ENCODE measurements at places on chromosomes 4 and X. TPM values are rescaled to one million over a fixed set of nuclear protein-coding genes. Genes with fewer than 3 reads are reported as not detected.

GRCh38 chr4:17103231-17103630, 204.8 kb upstream of the LDB2 start:
- H3K27me3 ChIP-seq, result no peaks in the 10 kb centered on the region
- DNase-seq, result no peak
- H3K4me1 ChIP-seq, result no peaks in the 10 kb centered on the region
- no peak overlapping the region for H3K27ac ChIP-seq
- H3K36me3 ChIP-seq, result no peaks in the 10 kb centered on the region

GRCh38 chr4:137545461-137545861, 13.2 kb upstream of the PCDH18 start:
- H3K4me1 ChIP-seq, result no peaks in the 10 kb centered on the region
- DNase-seq, result no peak
- H3K27ac ChIP-seq, result no peak overlapping the region
- H3K36me3 ChIP-seq, result no peaks in the 10 kb centered on the region
- no peaks in the 10 kb centered on the region for H3K27me3 ChIP-seq

- H3K4me1 ChIP-seq, result no peaks in the 10 kb centered on the region
- peak within 1 kb of the TSS; percentile 61 for H3K27ac ChIP-seq
- H3K4me3 ChIP-seq, result no peak within 1 kb of the TSS
- H3K36me3 ChIP-seq, result no peaks in the 10 kb centered on the region
- H3K27me3 ChIP-seq, result peaks cover 6% of the 10 kb centered on the region
Measured at GRCh38 chrX:15269618-15270521, at the start of gene ASB9. TSS of gene ASB9 (minus strand) at chrX:15270083. CDS start at chrX:15269874, 209 bp downstream.

DNA sequence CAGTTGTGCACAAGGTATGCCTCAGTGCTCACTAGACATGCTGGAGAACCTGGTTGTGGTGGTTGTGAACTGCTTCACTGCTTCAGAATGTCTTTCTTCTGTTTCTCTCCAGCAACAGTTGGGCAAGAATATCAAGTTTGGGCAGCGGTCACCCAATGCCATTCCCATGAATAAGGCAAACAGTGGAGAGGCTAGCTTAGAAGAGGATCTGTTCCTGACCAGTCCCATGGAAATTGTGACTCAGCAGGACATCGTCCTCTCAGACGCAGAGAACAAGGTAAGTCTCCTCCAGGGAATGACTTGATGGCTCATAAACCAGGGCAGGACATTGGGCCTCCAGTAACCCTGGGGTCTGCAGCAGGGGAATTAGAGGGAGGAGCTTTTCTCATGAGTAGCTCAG, 79.9 kb downstream of the AASDH start:
- no peak overlapping the region for H3K27ac ChIP-seq
- no peaks in the 10 kb centered on the region for H3K36me3 ChIP-seq
- DNase-seq, result no peak
- no peaks in the 10 kb centered on the region for H3K4me1 ChIP-seq
- no peak overlapping the region for H3K4me3 ChIP-seq
- H3K27me3 ChIP-seq, result no peaks in the 10 kb centered on the region

GRCh38 chrX:149569770-149570169, 17.5 kb downstream of the MAGEA9B start:
- no peaks in the 10 kb centered on the region for H3K27me3 ChIP-seq
- no peak overlapping the region for H3K4me3 ChIP-seq
- no peaks in the 10 kb centered on the region for H3K36me3 ChIP-seq
- H3K4me1 ChIP-seq, result no peaks in the 10 kb centered on the region
- H3K27ac ChIP-seq, result no peak overlapping the region
- no peak for DNase-seq

DNA sequence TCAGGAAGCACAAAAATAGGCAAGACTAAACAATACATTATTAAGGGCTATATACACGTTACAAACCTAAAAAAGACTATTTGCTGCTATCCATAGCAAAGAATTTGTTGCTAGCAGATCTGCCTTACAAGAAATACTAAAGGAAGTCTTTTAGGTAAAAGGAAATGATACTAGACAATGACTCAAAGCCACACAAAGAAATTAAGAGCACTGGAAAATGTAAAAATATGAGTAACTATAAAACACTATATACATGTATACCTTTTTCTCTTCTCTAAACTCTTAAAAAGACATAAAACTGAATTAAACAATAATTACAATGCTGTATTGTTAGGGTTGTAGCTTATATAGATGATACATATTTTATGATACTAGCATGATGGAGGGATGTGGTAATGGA, 25.7 kb downstream of the SLC9A7 start:
- no peaks in the 10 kb centered on the region for H3K4me1 ChIP-seq
- H3K27me3 ChIP-seq, result no peaks in the 10 kb centered on the region
- no peak for DNase-seq
- no peaks in the 10 kb centered on the region for H3K36me3 ChIP-seq

- no peaks in the 10 kb centered on the region for H3K36me3 ChIP-seq
- no peaks in the 10 kb centered on the region for H3K4me1 ChIP-seq
- no peak overlapping the region for H3K27ac ChIP-seq
- H3K4me3 ChIP-seq, result no peak overlapping the region
- no peak for DNase-seq
Measured at GRCh38 chrX:136386826-136387225, 86.1 kb downstream of the ADGRG4 start.

PNMA5 gene
- total RNA-seq, result not detected
